ENCODE measurements at places on chromosomes 4 and X. TPM values are rescaled to one million over a fixed set of nuclear protein-coding genes. Genes with fewer than 3 reads are reported as not detected.

TMPRSS11B gene
- not detected for total RNA-seq

SULT1B1 gene
- 3.1 TPM for total RNA-seq

SEC24D gene
- total RNA-seq: 47.4 TPM

PCDH10 gene
- total RNA-seq: not detected

CPE gene
- total RNA-seq: 102 TPM

PWWP3B gene
- total RNA-seq: 32.3 TPM

VCX2 gene
- total RNA-seq: not detected

DSPP gene
- not detected for total RNA-seq

TRPC3 gene
- total RNA-seq: 1.6 TPM

ARHGAP4 gene
- 29.3 TPM for total RNA-seq

TMSB4X gene
- total RNA-seq: 5,890 TPM

COL25A1 gene
- 16.3 TPM for total RNA-seq

GPR78 gene
- total RNA-seq: not detected

GRCh38 chrX:24782011-24782410 lies 88.3 kb downstream of the POLA1 start:
- DNase-seq: no peak

DNA sequence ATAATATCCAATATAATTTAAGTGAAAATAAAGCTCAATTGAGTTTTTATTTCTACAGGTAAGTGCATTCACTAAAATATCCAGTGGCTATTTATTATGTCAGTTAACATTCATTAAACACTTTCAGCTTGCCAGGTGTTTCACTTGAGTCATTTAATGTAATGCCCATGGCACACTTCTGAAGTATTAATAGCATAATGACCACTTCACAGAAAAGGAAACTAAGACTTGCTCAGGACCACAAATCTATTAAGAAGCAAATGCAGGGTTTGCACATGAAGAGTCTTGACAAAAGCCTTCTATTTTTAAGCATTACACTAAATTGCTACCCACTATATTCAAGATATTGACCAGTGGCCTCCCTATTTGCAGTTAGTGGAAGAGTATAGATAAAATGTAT lies 612.7 kb downstream of the KCTD8 start:
- DNase-seq: no peak

GRCh38 chr4:23899565-23899964 lies 9.7 kb upstream of the PPARGC1A start:
- no peak for DNase-seq

DNA sequence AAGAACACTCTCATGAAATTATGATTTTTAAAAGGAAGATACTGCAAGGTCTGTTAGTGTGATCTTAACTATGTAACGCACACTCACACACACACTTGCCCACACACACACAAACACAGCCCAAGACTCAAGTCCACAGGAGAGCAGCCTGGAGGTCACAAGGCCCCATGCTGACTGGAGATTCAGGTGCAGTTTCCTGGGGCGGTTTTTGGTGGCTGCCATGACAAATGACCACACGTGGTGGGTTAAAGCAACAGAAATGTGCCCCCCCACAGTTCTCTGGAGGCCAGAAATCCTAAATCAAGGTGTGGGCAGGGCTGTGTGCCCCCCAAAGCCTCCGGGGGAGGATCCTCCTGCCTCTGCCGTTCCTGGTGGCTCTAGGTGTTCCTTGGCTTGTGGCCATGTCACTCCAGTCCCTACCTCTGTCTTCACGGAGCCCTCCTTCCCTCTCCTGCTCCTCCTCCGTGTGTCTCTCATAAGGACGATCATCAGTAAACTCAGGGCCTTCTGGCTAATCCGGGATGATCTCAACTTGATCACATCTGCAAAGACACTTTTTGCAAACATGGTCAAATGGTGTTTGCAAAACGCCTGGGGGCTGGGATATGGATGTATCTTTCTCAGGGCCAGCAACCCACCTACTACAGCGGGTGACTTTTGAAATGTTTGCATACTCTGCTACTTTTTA lies 9.7 kb upstream of the HTRA3 start:
- DNase-seq: no peak

- DNase-seq: no peak
Observed at GRCh38 chrX:20434986-20435385, 168.3 kb upstream of the RPS6KA3 start.

DNA sequence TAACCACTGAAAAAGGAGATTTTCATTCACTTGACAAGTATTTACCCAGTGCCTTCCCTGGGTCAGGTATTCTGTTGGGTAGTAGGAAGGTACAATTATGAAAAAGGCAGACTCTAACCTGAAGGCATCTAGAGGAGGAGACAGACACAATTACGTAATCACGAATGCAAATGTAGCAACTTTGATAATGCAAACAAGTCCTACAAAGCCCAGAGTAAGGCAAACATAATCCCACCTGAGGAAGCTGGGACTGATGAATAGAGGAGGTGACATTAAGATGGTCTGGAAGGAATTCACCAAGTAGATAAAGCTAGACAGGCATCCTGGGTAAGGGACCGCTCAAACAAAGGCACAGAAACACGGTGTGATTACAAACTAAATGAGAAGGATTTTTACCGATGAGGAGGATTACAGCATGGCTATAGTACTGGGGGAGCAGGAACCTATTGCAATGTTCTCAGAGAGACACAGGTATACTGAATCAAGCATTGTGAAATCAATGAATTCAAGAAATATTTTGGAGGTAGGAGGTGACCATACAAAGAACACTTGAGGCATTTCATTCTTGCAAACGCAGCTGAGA lies 37.1 kb downstream of the TMEM150C start:
- DNase-seq: no peak

GRCh38 chrX:133413218-133413925 lies 1.9 kb downstream of the GPC4 start:
- DNase-seq: no peak

- no peak for DNase-seq
Observed at GRCh38 chr4:184384810-184385557, 89.4 kb downstream of the IRF2 start.

GRCh38 chrX:10926891-10927290 lies 184.2 kb upstream of the HCCS start:
- no peak for DNase-seq

GRCh38 chr4:23920716-23921446 lies 31.0 kb upstream of the PPARGC1A start:
- DNase-seq: no peak

DNA sequence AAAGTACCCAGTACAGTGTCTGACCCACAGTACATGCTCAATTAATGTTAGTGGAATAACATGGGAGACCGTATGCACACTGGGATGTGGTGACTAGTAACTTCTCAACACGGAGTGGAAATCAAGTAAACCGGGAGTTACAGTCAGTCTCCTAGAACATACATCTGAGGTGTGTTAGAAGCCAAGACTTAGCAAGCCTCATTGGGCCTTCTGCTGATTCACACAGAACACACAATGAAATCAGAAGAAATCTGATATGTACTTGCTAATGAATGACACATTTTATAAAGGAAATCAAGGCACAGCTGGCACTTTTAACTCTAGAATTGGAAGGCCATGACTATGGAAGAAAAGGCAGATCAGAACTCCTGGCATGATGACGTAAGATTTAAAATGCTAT lies 13.0 kb downstream of the TRAPPC2 start:
- DNase-seq: no peak

GRCh38 chrX:112147206-112147605 lies 64.6 kb upstream of the TRPC5 start:
- DNase-seq: no peak

- DNase-seq: no peak
Observed at GRCh38 chr4:153346563-153346962, 2.1 kb downstream of the MND1 start.

GRCh38 chr4:169266081-169266480 lies 4.7 kb downstream of the SH3RF1 start:
- no peak for DNase-seq

DNA sequence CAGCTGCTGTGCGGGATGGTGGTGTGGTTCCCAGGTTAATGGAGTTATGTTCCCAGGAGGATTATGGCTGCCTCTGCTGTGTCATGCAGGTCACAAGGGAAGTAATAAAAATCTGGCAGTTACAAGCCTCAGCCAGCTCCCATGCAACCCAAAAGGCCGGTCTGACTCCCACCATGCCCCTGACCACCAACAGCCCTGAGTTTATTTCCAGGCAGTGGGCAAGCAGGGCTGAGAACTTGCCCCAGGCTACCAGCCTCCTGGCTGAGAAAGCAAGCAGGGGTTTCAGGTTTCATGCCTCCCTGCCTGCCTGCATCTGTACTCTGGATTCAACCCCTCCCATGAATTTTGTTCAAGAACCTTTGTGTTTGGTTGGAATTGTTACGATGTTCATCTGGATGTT lies 732.7 kb upstream of the POU3F4 start:
- no peak for DNase-seq

GRCh38 chrX:9582956-9583355 lies 118.1 kb downstream of the TBL1X start:
- no peak for DNase-seq

- DNase-seq: no peak
Observed at GRCh38 chr4:112916868-112917267, 132.6 kb upstream of the ANK2 start.

DNA sequence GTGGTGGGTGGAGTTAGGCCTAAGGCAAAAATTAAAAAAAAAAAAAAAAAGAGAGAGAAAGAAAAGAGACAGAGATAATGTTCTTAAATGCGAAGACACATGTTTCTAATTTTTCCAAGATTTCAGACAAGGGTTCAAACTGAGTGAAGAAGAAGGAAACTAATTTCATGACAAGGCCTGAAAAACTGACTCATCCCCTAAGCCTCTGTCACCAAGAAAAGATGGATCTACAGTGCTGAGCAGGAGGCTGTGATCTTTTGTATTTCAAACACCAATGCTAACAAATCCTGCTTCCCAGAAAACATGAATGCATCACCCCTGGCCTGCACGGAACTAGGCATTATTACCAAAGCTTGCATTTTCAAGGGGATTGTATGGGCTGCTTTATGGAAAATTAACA lies 75.3 kb downstream of the PPARGC1A start:
- DNase-seq: no peak

- DNase-seq: no peak
Observed at GRCh38 chrX:45689971-45690370, 489.3 kb upstream of the DIPK2B start.

DNA sequence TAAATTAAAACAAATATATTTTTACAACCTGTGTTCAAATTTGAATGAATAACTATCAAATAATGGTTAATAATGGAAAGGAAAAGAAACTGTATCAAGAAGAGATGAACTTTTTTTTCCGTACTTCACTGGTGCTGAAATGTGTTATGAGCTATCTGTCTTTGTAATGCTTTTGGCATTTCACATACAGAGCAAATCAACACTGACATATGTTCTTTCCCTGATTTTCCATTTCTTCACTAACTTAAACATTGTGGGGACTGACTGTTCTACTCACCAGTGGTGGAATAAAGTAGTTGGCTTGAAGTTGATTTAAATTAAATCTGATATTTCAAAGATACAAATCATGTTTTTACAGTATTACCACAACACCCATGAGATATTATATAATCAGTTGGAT lies 304.0 kb upstream of the BMP3 start:
- no peak for DNase-seq

DNA sequence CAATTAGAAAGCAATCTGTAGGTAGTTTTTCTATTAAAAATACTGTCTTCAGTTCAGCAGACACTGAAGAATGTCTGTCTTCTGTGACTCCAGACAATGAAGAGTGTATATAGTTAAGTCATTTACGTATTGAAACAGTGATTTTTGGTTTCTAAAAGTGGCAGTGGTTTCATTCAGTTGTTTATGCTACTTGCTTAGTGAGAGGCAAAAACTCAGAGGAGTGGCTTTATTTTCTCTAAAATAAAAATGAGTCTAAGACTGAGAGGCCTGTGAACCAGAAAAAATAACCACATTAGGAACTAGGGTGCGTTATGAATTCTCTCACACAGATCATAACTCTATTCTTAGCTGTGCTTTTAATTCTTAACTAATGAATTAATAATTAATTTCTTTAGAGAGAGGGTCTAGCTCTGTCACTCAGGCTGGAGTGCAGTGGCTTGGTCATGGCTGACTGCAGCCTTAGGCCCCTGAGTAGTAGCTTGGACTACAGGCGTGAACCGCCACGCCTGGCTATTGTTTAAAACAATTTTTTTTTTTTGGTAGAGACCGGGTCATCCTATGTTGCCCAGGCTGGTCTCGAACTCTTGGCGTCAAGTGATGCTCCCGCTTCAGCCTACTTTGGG lies 31.4 kb downstream of the FREM3 start:
- DNase-seq: no peak

DNA sequence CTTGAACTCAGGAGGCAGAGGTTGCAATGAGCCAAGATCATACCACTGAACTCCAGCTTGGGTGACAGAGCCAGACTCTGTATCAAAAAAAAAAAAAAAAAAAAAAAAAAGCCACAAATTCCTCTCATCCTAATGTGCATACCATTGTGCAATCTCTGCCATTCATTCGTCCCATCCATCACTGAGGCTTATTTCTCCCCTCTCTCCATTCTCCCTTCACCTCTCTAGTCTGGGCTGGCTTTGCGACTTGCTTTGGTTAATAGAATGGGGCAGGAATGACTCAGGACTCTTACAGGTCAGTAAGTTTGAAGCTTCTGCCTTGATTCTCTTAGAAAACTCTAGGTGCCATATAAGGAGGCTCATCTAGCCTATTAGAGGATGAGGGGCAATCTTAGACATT lies 60.3 kb upstream of the DDX3X start:
- no peak for DNase-seq

GRCh38 chr4:142741995-142742394 lies 104.1 kb downstream of the INPP4B start:
- DNase-seq: no peak

DNA sequence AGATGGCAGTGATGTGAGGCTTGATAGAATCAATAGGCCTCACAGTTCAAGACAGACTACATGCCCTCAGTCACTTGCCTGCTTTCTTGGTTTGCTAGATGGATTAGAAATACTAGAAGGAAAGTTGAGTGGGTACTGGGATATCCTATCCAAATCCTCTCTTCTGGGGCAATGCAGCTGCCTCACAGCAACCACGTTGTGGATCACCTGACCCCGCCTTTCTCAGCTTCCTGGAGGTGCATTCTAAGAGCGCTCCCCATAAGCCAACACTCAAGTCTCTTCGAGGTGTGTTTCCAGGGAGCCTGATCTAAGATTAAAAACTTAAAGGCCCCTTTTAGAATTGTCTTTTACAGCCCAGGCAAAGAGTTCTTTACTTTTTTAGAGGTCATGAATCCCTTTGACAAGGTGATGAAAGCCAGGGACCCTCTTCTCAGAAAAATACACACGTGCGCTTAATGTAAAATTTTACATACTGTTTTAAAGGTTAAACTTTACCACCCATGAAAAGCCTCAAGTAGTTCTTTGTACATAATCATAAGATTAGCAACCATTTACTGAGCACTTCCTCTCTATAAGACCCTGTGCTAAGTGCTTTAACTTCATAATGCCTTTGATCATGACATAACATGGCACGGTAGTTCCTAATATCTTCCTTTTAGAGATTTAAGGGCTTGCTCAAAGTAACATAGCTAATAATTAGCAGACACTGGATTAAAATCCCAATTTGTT lies 840 bp upstream of the RPL34 start:
- no peak for DNase-seq

Measured in omental fat pad (tissue), 4 donors.